Fibroblast of gingiva (primary cell): ENCODE measurements at places on chromosomes 6 and 20.
A peak's percentile ranks its signal among the peaks of the same experiment; 100 is the strongest.

- no peak for DNase-seq
Observed at GRCh38 chr6:106973018-106973835, 1.3 kb downstream of the CD24 start.

DNA sequence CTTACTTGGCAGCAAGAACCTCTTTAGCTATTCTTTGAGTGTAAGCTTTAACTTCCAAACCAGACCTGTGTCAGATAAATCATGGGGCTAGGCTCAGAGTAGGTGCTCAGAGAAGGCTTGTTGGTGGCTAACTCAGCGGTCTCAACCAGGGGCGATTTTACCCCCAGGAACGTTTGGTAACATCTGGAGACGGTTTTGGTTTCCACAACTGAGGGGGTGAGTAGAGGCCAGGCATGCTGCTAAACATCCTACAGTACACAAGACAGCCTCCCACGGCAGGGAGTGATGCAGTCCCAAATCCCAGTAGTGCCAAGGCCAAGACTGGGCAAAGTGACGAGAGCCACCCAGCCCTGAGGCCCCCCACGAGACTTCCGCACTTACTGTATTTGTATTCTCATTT is 59.2 kb downstream of the RAB44 start:
- no peak for DNase-seq

DNA sequence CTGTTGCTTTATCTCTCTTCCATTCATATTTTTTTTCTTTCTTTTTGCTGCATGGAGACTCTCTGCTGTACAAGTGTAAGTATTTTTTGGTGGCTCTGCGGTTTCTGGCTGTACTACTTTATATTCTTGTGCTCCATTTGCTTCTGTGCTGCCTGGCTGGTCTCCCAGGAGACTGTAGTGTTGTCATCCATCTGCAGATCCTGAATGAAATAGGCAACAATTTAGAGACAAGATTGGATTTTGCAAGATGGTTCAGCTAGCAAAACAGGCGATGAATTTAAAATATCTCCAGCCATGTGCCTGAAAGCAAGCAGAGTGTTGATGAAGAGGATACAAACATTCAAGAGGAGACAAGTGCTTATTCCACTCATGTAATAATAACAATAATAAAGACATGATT is 75.1 kb upstream of the SCGN start:
- peak; percentile 63 for DNase-seq

DNA sequence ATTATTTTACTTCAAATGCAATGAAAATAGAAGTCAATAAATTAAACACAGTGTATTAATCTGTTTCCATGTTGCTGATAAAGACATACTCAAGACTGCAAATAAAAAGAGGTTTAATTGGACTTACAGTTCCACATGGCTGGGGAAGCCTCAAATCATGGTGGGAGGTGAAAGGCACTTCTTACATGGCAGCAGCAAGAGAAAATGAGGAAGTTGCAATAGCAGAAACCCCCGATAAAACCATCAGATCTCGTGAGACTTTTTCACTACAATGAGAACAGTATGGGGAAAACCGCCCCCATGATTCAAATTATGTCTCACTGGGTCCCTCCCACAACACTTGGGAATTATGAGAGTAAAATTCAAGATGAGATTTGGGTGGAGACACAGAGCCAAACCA is 82.2 kb downstream of the GPR63 start:
- DNase-seq: no peak

- DNase-seq: no peak
Observed at GRCh38 chr6:98118397-98119045, 715.9 kb upstream of the POU3F2 start.

- peak; percentile 71 for DNase-seq
Observed at GRCh38 chr20:36856691-36857635, 19.0 kb upstream of the TLDC2 start.

- DNase-seq: no peak
Observed at GRCh38 chr6:6648692-6649343, 60.3 kb downstream of the LY86 start.

- DNase-seq: no peak
Observed at GRCh38 chr6:1796706-1797529, 187.2 kb downstream of the FOXC1 start.

- no peak for DNase-seq
Observed at GRCh38 chr6:117548797-117549301, 53.5 kb downstream of the GOPC start.

GRCh38 chr6:25542984-25543910 is 108.8 kb upstream of the SCGN start:
- DNase-seq: no peak

GRCh38 chr6:141464490-141464889 is 668.2 kb upstream of the GJE1 start:
- DNase-seq: peak; percentile 80

GRCh38 chr6:13581700-13582229 is 7.4 kb downstream of the SIRT5 start:
- DNase-seq: no peak

DNA sequence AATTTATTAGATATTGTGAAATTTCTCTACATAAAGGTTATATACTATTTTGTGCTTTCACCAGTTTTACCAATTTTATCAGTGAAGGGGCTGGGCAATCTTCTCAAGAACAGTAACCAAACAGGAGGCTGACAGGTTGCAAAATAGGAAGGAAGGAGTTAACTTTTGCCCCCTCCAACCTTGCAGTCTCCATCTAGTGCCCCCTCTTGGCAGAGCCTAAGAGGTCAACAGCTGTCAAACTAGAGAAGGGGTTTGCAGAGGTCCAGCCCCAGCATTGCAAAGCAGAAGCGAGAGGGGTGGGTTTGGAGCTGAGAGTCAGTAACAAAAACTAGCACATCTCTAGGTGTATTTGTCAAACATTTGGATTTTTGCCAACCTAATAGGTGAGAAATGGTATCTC is 391.0 kb downstream of the CDC5L start:
- no peak for DNase-seq

GRCh38 chr20:44392088-44392775 is 36.7 kb downstream of the HNF4A start:
- DNase-seq: no peak

GRCh38 chr6:24431045-24431451 is 28.3 kb downstream of the MRS2 start:
- peak; percentile 35 for DNase-seq

GRCh38 chr20:49381558-49382493 is 100.6 kb downstream of the KCNB1 start:
- peak; percentile 41 for DNase-seq

GRCh38 chr6:10163203-10163962 is 251.5 kb downstream of the TFAP2A start:
- no peak for DNase-seq

GRCh38 chr6:87824958-87825491 is 123.0 kb upstream of the AKIRIN2 start:
- DNase-seq: no peak

DNA sequence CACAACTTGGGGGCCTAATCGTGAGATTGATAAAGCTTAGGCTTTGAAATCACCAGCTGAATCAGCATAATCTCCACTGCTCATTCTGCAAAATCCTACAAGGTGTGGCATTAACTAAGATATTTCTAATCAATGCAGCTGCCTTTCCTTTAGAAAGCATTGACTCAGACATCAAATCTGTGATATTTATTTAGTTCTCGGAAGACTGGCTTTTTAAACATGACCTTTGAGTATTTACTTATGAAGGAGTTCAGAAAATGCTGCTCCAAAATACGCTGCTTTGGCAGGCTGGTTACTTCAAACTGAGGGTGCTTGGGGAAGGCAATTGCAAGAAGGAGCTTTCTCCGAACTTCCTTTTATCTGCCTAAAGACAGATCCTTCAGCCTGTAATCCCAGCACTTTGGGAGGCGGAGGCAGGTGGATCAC is 23.7 kb upstream of the FUCA2 start:
- no peak for DNase-seq

DNA sequence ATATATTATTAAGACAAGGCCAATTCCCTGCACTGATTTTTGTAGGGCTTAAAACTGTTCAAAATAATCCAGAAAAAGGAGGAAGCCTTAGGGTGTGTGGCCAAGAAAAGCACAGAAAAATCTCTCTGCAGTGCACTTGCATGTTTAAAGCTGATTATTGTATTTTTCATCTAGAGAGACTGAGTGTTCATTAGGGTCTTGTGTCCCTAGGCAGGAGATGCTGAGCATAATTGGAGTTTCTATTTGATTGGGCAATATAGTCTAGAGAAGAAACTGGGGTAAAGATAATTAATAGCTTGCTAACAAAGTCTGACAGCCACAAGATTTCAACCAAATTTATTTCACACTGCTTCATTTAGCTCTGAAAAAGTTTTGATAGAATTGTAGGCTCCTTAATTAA is 2.4 kb downstream of the FLRT3 start:
- no peak for DNase-seq

GRCh38 chr20:25259358-25259757 is 11.5 kb downstream of the PYGB start:
- no peak for DNase-seq
